K562 (cell line): ENCODE measurements at places on chromosomes 13 and 19.
A peak's percentile ranks its signal among the peaks of the same experiment; 100 is the strongest.

GRCh38 chr19:20186174-20186573 is 19.2 kb downstream of the ZNF486 start:
- no peak for DNase-seq

DNA sequence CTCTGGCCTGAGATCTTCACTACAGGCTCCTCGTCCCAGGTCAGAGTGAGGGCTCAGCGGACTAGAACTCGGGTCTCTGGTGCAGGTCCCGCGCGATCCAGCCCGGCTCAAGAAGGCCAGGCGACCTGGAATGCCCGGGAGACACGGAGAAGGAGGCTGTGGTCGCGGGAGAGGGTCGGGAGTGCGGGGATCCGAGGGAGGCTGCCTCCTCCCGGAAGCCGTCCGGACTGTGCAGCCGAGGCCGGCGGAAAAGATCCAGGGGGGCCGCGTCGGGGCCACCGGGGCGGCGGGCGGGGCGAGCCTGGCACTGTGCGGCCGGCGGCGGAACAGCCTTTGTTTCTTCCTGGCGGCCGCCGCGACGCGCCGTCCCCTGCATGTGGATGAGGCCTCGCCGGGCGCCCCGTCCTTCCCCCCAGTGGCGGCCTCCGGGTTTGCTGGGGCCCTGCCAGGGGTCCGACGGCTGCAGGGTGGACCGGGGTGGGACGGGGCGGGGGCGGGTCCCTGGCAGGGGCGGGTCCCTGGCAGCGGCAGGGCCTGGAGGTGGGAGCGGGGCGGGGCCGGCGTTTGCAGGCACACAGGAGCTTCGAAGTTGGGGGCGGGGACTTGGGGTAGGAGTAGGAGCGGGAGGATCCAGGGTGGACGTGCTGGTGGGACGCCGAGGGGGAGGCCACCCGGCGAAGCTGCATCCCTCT is 1.0 kb upstream of the SLC7A10 start:
- DNase-seq: no peak

GRCh38 chr13:105969761-105970160 is 565.7 kb downstream of the EFNB2 start:
- DNase-seq: no peak

DNA sequence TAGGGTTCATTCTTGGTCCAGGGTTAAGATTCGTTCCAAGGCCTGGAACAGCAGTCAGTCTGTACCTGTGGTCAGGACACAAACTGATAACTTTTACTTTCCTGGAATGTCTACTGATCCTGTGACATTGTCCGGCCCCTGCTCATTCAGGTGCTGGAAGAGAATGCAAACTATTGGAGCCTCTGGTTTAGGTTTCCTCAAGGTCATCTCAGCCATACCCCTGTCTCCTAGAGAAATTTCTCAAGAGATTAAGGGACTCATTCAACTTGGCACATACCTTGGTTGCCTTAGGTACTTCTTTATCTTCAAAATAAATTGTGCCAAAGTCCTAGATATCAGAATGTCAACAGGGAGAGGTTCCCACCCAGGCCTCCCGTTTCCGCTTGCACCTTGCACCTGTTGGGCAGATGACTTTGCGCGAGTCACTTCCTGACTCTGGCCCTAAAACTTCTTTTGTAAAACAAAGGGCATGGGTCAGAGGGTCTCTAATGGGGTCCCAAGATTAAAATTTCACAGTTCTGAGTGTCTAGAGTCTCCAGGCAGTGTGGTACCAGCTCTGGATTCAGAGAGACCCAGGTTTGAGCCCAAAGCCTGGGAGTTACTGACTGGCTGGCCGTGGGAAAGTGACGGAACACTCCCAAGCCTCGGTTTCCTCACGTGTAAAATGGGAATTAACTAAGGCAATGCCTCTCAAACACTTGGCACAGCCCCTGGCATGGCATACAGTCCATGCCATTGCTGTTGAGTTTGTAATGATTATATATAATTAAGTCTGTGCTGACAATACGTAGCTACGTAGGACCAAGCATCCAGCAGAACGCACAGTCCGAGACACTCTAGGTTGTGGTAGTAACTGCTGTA is 25.8 kb upstream of the CYP2S1 start:
- DNase-seq: no peak

- DNase-seq: no peak
Measured at GRCh38 chr19:35773020-35773806, 2.2 kb upstream of the ARHGAP33 start.

DNA sequence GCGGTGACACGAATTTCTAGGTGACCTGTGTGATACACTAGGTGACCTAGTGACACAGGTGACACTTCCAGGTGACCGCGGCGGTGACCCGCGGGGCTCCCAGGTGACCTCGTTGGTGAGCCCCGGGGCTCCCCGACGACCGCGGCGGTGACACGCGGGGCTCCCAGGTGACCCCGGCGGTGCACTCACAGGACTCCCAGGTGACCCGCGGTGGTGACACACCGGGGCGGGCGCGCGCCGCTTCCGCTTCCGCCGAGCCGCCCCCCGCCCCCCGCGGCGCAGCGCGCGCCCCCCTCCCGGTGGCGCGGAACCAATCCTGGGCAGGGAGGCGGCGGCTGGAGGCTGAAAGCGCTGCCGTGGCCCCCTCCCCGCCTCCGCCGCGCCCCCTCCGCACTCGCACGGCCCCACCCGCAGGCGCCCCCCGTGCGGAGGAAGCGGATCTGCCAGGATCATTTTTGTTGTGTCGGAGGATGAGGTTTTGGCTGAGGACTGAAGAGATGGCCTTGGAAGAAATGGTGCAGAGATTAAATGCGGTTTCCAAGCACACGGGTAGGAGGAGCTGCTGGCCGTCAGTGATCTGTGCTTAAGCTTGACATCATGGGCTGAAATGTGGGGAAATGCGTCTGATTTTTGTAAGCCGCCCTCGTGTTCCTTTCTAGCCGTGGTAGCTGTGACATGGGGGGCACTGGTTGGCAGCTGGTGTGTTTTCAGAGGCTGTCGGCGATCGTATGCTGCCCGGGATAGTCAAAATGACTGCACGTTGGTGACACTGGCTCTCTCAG is at the start of gene MCF2L:
Gene MCF2L (plus strand): TSS at position 305 of the 782 bp plus-strand sequence. CDS start 166 bp downstream, at position 471.
- peak; percentile 11 for DNase-seq

DNA sequence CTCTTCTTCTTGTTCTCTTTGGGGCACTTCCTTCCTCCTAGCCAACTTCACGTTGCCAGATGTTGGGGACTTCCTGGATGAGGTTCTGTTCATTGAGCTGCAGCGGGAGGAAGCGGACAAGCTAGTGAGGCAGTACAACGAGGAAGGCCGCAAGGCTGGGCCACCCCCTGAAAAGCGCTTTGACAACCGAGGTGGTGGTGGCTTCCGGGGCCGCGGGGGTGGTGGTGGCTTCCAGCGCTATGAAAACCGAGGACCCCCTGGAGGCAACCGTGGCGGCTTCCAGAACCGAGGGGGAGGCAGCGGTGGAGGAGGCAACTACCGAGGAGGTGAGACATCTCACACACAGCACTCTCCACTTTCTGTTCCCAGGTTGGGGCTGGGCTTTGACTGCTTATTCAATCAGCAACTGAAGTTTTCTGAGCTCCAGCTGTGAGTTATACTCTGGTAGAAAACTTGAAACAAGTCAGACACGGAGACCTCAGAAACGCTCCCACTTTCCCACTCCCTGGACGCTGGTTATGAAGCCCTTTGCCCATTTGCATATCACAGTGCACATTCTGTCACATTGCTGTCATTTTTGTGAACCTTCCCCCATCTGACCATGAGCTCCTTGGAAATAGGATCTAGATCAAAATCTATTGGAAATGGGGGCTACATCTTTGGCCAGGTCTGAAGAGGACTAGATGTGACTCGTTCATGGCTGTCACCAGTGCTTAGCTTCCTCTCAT is 7.2 kb upstream of the CCDC97 start:
- no peak for DNase-seq

GRCh38 chr19:2308114-2308556 is at the start of gene LINGO3:
Gene LINGO3 (minus strand): TSS chr19:2308154. CDS start chr19:2291776, 16,378 bp downstream.
- peak; percentile 37 for DNase-seq

DNA sequence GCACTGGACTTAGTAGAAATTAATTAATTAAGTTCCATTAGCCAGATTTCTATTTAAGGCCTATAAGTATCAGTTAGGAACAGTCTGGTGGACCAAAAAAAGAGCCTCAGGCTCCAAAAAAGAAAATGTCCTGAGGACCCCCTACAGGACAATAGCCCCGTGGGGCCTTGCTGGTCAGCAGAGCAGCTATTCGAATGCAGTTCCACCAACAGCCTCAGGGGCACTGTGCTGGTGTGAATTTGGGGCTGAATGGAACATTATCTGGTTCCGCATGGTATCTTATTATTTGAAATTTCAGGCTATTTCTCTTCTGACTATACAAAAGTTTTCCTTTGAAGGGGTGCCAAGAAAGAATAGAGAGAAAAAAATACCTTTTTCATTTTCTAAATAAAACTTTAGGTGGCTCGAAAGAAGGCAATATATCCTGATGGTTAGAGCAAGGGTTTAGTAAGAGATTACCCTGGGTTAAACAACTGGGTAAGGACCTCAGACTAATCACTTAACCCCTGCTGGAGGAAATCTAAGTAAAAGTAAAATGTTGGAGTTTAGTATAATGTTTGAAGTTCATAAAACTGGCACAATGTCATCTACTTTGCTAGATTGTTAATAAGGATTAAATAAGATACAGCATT is 147.2 kb downstream of the MIPEP start:
- peak; percentile 55 for DNase-seq

- peak; percentile 24 for DNase-seq
Measured at GRCh38 chr19:9735986-9736385, 32.6 kb downstream of the ZNF846 start.

GRCh38 chr19:38494379-38494778 is 60.9 kb downstream of the RYR1 start:
- no peak for DNase-seq

DNA sequence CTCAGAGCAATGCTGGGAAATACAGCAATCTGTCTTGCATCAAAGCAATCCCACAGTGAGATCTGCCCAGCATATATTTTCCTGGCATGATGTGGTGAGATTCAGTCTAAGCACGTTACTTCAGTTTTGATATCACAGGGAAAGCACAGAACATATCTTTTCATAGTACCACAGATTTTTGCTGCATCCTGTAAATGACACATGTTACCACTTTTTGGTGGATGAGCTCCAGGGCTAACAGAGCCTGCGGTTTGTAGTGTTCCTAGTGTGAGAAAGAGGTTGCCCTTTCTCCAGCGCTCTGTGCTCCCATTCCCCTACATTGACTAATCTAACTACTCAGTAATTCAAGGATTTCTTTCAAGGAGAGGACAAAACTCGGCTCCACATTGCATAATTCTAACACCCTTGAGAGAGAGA is 409.0 kb downstream of the GPC6 start:
- DNase-seq: no peak
